GM12864 (cell line): ENCODE measurements at places on chromosomes 12 and 14.

- no peak for DNase-seq
Observed at GRCh38 chr12:57162553-57163125, 15.2 kb upstream of the LRP1-AS start.

DNA sequence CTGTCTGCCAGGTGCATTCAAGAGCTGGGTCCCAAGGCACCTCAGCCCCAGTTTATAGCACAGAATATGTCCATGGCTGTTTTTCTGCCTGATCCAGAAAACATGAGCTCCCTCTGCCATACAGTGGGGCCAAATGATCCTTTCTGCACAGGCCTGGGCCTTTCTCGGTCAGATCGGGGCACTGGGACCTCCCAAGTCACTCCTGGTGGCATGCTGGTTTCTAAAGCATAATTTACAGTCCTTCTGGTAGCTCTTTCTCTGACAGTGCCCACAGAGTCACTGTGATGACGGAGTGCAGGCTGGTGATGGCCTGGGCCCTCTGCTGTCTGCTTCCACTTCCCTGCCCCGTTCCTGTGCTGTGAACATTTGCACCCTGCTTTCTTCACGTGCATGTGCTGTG, 99.2 kb downstream of the ADGRD1 start:
- DNase-seq, result no peak

GRCh38 chr14:52086711-52087110, 17.9 kb upstream of the NID2 start:
- DNase-seq, result no peak

- DNase-seq, result no peak
Observed at GRCh38 chr14:31154956-31155355, 52.6 kb downstream of the HECTD1 start.

- DNase-seq, result no peak
Observed at GRCh38 chr12:95582230-95583058, 31.2 kb upstream of the USP44 start.

DNA sequence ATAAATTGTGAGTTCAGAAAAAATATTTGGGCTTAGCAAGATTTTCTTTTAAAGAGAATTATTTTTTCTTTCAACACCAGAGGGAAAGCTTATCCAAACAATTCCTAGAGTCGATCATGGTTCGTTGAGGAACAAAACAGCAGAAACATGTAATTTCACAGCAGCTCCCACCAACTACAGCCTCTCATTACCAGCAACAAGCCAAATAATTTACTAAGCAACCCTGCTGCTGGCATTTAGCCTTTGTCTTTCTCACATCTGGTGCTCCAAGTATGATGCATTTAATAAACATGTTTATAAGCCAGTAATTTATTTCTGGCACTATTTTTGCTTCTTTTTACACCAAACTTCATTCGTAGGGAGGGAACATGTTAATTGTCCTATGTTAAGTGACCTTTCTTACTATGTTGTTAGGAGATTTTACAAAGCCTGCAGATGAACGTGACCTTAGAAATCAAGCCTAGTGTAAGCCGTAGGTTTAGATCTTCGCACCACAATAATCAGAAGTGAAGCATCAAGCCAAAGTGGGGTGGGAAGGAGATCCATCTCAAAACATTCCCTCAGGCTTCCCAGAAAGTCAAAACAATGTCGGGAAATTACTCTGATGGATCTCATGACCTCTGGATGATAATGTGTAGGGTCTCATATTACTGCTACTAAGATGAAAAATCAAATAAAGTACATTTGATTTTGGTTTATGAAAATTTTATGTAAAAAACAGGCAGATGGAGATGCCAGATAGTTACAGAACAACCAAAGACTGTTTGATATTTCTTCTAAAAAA, 128.4 kb downstream of the RPAP3 start:
- DNase-seq, result no peak

- no peak for DNase-seq
Observed at GRCh38 chr12:56337753-56338251, 882 bp upstream of the IL23A start.

GRCh38 chr12:56413392-56413791, 35.8 kb downstream of the TIMELESS start:
- DNase-seq, result no peak

DNA sequence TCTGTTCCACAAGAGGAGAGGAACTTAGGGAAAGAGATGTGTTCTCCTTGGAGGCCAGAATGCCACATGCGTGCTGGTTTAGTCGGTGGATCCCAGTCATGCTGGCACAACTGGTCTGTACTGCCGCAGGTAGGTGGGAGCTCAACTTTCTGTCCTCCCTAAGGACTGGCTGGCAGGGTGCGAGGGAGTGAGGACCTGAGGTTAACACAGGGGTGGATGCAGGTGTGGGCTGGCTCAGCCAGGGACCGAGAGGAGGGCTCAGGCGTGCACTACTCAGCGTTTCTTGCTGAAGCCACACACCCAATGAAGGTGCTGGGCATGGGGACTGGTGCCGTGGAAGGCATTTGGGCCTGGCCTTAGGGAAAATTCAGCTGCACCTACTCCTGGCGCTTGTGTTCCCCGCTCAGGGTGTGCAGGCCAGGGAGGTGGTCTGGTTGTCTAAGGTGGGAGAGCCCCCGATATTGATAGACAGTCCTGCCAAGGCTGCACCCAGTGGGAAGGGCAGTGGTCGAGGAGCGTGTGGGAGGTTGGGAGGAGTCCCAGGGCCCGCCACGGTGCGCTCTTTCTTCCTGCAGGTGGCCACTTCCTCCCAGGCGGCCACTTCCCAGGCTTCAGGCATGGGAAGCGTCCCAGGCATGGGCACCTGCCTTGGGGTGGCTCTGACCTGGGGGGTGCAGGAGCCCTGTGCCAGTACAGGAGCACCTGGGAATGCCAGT, 138.4 kb downstream of the ADGRD1 start:
- no peak for DNase-seq

GRCh38 chr14:53192052-53192760, 39.1 kb upstream of the DDHD1 start:
- no peak for DNase-seq

DNA sequence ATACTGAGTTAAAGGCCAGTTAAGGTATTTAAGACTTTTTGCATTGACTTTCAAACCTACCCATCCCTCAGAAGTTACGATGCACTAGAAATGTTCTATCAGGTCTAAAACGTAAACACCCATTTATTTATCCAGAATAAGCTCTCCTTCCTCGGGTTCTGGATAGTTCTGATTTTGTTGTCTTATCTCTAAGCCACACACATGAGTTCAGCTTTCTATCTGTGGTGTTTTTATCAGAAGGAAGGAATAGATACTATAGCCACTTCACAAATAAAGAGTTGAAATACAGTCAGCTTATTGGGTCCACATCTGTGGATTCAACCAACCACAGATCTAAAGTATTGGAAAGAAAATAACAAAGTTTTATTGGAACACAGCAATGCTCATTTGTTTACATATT, 5.4 kb downstream of the SFSWAP start:
- no peak for DNase-seq
